ENCODE measurements at places on chromosomes 16 and 17.
A peak's percentile ranks its signal among the peaks of the same experiment; 100 is the strongest.

DNA sequence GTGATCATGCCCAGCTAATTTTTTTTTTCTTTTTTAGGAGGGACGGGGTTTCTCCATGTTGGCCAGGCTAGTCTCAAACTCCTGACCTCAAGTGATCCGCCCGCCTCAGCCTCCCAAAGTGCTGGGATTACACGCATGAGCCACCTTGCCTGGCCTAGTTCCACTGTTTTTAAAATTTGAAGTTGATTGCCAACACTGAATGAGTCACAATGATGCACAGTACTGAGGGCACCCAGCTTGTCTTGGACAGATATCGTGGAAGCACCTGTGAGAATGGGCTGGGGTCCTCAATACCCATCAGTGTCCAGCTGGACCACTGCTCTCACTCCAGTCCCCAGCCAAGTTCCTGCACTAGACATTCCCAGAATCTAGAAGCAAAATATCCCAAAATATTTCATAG lies 2.5 kb downstream of the KNOP1 start:
- DNase-seq, result no peak

DNA sequence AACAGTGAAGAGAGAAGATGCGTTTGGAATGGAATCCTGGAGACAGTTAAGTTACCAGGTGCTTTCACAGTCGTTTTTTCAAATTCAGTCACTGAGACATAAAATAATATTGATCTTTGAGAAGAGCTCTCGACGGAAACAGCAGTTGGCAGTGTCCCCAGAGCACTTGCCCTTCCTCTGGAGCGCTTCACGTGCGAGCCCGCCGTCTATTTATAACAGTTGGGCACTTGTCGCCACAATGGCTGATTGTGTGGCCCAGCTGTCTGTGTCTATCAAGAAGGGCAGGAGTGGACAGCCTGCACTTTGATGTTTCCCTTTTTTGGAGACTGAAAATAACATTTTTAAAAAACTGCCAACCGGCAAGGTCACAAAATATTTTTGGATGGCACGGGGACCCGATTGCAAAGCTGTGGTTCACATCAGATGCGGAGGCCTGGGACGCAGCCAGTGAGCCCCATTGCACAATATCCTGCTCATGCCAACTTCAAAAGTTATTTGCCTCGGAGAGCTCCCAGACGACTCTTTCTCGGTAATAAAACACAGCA lies 62.9 kb downstream of the ADCY9 start:
- no peak for DNase-seq

- DNase-seq, result no peak
Observed at GRCh38 chr17:57895382-57896060, 45.7 kb upstream of the MRPS23 start.

DNA sequence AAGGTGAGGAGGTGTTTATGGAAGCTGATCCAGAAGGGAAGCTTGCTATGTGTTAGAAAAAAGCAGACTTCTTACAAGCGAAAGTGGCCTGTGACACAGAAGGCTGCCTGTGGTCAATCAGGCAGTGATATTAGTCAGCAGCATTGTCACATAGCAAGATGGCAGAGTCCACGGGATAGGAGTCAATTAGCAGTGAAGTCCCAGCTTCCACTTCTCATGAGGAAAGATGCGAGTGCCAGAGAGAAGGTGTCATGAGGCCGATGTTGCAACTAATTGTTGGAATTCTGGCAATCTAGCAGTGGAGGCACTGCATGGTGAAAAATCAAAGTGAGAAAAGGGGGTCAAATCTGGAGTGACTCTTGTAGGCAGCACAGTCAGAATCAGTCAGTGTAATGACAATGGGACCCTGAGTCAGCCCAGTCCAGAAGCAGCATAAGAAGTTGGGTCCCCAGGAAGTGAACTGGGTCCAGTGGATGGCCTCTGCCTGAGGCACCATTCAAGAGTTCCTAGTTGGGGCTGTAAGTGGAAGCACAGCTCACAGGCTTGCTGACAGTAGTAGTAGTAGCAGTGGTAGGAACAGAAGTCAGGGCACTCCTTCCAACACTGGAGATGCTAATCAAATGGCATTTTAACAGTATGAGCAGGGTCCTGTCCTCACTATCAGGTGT lies 85.1 kb downstream of the TNFRSF13B start:
- no peak for DNase-seq

DNA sequence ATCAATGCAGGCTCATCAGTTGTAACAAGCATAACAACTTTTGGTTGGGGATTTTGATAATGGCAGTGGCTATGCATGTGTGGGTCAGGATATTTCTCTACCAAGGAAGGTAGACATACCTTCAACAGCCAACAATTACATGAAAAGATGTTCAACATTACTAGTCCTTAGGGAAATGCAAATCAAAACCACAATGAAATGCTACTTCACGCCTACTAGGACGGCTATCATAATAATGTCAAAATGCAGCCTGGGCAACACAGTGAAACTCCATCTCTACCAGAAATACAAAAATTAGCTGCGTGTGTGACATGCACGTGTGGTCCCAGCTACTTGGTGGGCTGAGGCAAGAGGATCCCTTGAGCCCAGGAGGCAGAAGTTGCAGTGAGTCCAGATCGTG lies 7.3 kb upstream of the SLC5A10 start:
- no peak for DNase-seq

GRCh38 chr17:19549746-19550623 lies 16.3 kb downstream of the SLC47A1 start:
- no peak for DNase-seq

DNA sequence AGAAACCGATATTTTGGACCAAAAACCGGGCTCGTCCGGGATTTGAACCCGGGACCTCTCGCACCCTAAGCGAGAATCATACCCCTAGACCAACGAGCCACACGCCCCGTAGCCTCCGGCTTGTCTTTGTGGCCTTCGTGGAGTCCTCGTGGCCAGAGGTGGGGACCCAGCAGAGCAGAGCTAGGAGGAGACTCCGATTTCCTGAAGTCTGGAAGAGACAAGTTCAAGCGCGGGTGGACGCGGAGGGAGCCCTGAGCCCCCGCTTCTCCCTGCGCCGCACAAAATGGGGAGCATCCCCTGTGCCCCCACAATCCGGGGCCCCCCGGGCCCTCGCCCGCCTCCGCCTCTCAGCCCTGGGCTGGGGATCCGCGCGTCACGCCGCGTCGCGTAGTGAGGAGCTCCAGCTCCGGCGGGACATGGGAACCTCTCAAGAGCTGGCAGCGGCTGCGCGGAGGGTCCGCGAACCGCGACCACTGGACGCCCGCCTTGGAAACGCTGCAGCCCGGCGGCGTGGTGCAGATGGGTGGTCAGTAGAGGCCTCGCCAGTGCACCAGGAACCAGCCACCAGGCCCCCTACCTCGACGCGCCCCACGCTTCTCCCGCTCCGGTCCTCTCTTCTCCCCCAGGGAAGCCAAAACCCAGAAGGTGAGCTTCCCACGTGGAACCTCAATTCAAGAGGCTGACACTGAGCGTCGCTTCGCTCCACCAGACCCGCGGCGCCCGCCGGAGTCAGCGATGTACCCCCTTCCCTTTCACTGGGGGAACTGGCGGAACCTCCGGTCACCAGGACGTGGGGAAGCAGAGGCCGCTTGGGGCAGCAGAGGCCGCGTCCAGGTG lies 5.2 kb upstream of the OR1F1 start:
- DNase-seq, result no peak

DNA sequence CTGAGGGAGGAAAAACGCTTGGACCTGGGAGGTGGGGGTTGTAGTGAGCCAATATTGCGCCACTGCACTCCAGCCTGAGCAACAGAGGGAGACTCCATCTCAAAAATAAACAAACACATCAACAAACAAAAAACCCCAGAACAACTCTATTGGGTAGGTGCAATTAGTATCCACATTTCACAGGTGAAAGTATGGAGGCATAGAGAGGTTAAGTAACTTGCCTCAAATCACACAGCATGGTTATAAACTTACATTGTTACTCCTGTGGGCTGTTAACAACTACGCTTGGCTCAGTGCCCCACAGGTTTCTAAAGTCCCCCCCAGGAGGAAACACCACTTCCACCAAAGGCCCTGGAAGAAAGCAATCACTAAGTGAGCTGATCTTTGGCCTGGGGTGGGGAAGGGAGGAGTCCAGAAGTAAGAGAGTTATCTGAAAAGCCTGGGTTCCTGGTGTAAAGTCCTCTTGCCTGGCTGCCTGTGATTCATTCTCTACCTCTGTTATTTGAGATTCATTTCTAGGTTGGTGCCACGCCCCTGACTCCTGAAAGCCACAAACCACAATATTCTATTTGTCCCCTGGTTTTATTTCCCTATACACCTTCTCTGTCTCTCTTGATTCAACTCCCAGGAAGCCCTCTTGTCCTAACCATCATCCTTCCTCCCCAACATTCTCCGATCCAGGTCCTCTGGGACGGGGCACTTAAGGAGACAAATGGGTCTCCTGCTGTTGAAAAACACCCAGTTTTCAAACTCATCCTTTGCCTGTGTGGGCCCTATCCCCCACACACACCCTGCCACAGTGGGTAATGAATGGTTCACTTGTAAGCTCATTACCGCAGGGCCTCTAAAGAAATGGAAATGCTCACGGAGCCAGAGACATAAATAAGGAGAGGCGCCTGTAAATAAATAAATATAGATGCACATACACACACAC lies 195.4 kb downstream of the XYLT1 start:
- no peak for DNase-seq

DNA sequence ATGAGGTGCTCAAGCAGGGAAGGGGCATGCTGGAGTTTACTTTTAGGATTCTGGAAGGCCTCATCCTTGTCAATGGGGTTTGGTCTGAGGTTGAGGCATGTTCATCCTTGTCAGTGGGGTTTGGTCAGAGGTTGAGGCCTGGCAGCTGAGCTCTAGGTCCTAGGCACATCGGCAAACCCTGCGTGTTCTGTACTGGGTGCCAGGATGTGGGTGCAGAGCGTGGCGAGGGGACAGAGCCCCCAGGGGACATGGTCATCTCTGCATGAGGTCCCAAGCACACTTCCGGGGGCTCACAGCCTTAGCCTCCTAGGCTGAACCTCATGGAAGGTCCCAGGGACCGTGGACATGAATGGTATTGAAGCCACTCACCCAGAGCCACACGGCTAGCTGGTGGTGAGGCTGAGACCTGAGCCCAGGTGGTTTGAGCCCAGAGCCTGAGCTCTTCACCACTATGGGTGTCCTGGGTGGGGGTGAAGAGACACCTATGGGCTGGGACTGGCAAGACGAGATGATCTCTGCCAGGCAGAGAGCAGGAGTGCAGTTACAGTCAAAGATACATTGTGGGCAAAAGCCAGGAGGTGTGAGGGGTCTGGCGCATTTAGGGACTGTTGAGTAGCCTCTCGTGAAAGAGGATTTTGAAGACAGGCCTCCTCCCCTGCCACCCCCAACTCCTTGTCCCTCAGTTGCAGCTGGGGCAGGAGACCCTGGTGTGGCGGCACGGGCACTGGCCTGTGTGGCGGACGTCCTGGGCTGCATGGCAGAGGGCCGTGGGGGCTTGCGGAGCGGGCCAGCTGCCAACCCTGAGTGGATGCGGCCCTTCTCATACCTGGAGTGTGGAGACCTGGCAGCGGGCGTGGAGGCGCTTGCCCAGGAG lies 19.3 kb downstream of the FCSK start:
- DNase-seq, result no peak

DNA sequence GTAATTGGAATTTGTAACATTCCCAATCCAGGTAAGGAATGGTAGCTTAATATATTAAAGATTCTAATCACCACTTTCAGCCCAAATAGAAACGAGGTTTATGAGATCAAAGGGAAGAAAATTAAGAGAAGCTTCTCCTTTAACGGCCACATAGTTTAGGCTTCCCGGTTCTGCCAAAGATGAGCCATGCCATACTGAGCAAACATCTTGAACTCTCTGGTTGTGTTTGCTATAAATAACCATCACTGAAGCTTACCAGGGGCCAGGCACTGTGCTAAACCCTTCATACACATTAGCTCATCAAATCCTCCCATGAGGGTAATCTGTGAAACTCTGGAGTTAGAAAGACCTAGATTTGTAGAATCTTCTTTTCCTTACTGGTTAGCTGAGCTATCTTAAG lies 2.8 kb downstream of the MYH11 start:
- DNase-seq, result no peak

- DNase-seq, result no peak
Observed at GRCh38 chr17:51214920-51215319, 44.9 kb downstream of the MBTD1 start.

DNA sequence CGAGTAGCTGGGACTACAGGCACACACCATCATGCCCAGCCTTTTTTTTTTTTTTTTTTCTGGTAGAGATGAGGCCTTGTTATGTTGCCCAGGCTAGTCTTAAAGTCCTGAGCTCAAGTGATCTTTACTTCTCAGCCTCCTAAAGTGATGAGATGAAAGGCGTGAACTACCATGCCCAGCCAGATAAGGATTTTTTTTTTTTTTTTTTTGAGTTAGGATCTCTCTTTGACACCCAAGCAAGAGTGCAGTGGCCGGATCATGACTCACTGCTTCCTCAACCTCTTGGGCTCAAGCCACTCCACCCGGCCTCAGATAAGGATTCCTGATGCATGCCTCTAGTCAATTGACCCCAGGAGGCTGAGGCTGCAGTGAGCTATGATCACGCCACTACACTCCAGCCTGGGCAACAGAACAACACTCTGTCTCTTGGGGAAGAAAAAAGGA lies 11.2 kb upstream of the PLEKHG4 start:
- no peak for DNase-seq

GRCh38 chr17:39952680-39953470 lies 9.9 kb upstream of the GSDMA start:
- peak; percentile 91 for DNase-seq

GRCh38 chr17:82334204-82334621 lies 647 bp upstream of the SECTM1 start:
- no peak for DNase-seq

DNA sequence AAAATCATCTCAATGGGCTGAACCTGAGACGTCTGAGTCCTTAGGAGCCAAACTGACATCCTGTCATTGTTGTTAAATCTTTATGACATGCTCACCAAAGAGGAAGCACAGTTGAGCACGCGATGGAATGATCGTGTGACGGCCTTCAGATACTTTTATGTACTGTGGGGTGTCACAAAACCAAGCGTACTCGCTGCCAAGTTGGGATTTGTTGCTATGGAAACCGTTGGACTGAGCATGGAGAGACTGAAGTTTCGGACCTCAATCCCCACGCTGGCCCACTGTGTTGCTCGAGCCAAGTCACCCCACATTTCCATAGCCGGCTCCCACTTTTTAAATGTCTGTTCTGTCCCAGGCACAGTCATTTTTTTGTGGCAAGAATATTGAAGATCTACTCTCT lies 222.8 kb upstream of the SDK2 start:
- DNase-seq, result no peak

- no peak for DNase-seq
Observed at GRCh38 chr16:15521390-15521757, 87.0 kb downstream of the BMERB1 start.

DNA sequence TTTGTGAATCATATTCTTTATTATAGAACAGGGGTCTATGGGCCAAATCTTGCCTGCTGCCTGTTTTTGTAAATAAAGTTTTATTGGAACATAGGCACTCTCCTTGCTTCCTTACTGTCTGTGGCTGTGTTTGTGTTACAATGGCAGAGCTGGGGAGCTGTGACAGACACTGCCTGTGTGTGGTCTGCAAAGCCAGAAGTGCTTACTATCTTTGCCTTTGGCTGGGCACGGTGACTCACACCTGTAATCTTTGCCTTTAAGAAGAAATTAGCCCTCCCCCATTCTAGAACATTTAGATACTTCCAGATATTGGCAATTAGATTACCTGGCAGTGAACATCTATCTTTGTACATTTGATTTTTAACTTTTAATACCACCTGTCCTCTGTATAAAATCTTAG lies 308.3 kb downstream of the FOXL1 start:
- no peak for DNase-seq

All from stimulated activated CD8-positive, alpha-beta memory T cell treated with anti-CD3 and anti-CD28 coated beads, Interleukin-15, amount 100 ng/mL, for 4 hours (primary cell).